ENCODE measurements at places on chromosomes 3 and 15.

DNA sequence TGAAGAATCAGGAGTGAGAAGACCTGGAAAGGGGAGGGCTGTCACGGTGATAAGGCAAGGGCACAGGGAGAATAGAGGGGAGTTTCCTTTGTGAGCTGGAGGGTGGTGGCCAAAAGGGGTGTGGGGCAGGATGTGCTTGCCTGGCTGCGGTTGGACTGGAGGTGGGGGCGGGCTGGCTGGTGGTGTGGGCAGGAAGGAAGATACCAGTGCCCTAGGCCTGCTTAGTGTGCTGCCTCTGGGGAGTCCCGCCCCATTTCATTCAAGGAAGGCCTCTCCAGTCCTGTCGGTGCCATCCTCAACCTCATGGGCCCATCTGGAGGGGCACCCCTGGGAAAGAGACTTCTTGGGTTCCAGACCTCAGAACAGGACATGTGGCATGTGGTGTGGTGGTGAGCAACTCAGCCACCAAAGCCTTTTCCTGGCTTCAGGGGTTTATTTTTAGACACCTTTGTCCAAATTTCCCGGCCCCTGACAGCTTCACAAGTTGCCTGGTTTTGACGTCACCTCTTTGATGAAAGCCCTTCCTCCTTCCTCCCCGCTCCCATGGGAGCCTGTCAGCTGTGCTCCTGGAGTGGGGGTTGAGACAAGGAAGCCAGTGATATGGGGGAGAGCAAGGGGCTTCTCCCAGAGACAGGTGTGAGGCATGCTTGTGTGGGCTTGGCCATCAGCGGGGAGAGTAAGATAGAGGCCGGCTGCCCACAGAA is 15.6 kb downstream of the TEX264 start:
- peak; percentile 66 for DNase-seq

GRCh38 chr3:36318621-36319200 is 61.6 kb upstream of the STAC start:
- DNase-seq, result no peak

DNA sequence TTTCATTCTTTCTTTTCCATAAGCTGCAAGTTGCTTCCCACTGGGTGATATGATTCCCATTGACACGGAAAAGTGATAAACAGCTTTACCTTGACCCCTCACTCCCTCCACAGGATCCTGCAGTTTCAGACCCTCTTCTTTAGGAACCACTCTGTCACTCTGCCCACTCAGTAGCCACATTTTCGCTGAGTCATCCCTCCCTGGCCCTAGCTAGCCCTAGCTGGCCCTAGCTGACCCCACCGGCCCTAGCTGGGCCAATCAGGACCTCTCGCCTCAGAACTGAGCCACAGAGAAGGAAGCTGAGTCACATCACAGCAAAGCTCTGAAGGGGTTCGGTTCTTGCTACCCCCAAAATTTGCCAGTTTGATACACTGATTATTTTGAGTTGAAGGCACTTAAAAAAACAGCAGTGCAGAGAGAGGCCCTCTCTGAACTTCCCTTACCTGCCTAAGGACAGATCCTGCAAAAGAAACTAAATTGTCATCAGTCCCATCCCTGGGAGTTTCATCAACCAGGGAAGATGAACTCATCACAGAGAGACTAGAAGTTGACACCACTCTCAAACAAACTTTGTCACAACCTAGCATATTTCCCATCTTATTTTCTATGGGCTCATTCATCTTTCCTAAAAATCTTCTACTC is 233.5 kb upstream of the PROK2 start:
- no peak for DNase-seq

GRCh38 chr3:77038930-77039605 is 831 bp upstream of the ROBO2 start:
- DNase-seq, result no peak

GRCh38 chr3:54008099-54008498 is 114.3 kb upstream of the CACNA2D3 start:
- no peak for DNase-seq

- no peak for DNase-seq
Observed at GRCh38 chr3:66525771-66526170, 24.9 kb upstream of the LRIG1 start.
